BE2C (cell line): ENCODE measurements at places on chromosomes 1 and 21.

- no peak for DNase-seq
Measured at GRCh38 chr1:3999941-4000735, 100.1 kb upstream of the C1orf174 start.

GRCh38 chr1:13888351-13888986, 188.5 kb downstream of the PRDM2 start:
- DNase-seq: no peak

GRCh38 chr1:4170548-4171340, 270.7 kb upstream of the C1orf174 start:
- DNase-seq: no peak

- no peak for DNase-seq
Measured at GRCh38 chr1:85135392-85135798, 65.4 kb downstream of the SYDE2 start.

DNA sequence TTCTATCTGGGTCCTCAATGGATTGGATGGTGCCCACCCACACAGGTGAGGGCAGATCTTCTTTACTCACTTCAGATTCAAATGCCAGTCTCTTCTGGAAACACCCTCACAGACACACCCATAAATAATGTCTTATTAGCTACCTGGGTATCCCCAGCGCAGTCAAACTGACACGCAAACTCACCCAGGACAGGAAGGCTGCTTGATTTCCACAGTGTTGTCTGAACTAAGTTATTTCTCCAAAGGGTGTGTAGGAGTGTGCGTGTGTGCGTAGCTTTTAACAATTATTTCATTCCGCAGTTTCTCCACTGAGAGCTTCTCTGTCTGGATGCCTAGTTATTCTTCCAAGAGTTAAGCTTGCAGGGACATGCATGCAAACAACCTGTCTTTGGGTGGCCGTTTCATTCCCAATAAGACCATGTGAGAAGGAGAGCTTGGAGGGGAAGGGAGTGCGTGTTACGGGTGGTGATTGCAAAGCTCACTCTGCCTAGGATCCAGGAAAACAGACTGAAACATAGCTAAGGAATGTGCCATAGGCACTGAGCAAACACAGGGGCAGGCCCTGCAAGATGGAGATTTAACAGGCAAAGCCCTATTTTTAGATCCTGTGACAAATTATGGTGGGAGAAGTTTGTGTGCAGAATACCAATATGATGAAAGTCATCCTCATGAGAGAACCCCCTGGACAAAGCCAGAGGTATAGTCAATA, 269.7 kb downstream of the DYRK1A start:
- no peak for DNase-seq

GRCh38 chr1:11507309-11507708, 28.4 kb downstream of the DISP3 start:
- peak; percentile 60 for DNase-seq

DNA sequence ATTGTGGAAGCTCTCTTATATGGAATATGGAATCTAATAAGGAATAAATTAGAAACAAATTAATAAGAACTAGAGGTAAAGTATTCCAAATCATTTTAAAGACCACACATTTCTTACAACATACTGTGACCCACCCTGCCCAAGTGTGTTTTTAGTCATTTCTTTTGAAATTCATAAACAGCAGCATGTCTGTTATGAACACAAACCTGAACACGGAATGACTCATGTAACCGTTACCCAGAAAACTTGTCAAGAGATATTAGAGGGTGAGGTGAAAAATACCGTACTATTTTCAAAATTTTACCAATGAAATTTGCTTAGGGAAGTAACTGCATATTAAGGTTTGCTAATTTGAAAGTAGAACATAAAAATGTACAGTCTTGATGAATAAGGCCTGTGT, 48.4 kb downstream of the SNX7 start:
- no peak for DNase-seq

DNA sequence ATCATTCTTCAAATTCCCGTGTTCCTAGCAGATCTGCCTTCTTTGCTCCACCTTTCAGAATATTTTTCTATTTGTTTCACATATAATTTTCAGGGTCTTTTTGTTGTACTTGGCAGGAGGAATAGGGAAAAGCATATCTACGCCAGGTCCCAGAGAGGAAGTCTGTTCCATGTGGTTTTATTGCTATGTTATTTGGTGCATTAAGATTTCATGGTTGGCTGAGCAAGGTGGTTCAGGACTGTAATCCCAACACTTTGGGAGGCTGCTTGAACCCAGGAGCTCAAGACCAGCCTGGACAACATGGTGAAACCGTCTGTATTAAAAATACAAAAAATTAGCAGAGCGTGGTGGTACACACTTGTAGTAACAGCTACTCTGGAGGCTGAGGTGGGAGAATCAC, 36.1 kb downstream of the COL6A1 start:
- no peak for DNase-seq

- DNase-seq: no peak
Measured at GRCh38 chr1:216032961-216033614, 390.2 kb downstream of the USH2A start.

GRCh38 chr1:27074175-27074780, 61.6 kb upstream of the TENT5B start:
- no peak for DNase-seq

GRCh38 chr21:18801468-18801867, 397.9 kb upstream of the TMPRSS15 start:
- DNase-seq: peak; percentile 32

DNA sequence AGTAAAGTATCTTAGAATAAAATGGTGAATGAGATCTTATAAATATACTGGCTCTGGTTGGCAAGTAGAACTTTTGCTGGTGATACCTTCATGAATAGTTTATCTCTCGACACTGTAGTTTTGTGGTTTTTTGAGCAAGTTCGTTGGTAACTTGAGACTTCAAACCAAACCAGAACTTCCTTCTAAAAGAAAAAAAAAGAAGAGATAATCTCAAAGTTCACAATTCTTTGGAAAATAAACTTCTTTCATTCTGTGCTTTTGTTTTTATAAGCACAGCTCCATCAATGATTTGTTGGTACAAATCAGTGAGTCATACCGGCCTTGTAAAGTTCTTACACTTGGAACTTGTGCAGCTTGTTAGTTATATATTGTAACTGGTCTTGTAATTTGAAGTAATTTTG, 2.3 kb downstream of the HIPK1 start:
- no peak for DNase-seq

GRCh38 chr1:8274352-8274751, 43.6 kb upstream of the SLC45A1 start:
- DNase-seq: no peak

DNA sequence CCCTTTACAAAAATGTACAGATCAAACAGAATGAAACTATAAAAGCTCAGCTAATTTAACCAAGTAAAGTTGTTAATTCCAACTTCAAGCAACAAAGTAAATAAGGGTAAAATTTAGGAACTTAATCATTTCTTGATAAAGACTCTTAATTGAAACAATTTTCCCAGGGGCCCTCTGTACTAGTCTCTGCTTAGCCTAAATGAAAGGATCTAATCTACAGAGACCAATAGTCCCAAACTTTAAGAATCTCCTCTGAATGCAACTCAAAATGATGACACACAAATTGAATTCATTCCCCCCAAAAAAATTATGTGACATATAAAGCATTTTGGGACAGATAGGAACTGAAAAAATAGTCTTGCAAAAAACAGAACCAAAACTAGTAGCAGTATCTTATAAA, 16.6 kb downstream of the EYA3 start:
- no peak for DNase-seq

GRCh38 chr1:214332946-214333798, 52.2 kb downstream of the SMYD2 start:
- peak; percentile 58 for DNase-seq

DNA sequence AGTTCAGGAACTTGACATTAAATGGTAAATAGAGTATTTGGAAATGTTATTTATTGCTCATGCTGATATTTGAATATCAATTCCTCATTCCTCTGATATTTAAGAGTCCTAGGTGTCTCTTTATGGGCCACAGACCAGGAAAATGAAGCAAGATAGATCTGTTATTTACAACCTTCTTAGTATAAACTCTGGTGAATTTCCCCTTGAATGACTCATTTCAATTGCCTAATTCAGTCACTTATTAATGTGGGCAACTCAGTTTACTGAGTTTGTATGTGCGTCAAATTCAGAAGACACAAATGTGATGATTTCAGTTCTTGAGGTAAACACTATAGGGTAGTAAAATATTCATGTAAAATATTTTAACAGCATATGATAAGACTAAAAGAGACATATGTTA, 1404.4 kb upstream of the PRMT6 start:
- no peak for DNase-seq

GRCh38 chr21:45334591-45335081, 46.9 kb upstream of the POFUT2 start:
- DNase-seq: peak; percentile 4

- no peak for DNase-seq
Measured at GRCh38 chr1:195005338-195005737, 1602.9 kb downstream of the KCNT2 start.

DNA sequence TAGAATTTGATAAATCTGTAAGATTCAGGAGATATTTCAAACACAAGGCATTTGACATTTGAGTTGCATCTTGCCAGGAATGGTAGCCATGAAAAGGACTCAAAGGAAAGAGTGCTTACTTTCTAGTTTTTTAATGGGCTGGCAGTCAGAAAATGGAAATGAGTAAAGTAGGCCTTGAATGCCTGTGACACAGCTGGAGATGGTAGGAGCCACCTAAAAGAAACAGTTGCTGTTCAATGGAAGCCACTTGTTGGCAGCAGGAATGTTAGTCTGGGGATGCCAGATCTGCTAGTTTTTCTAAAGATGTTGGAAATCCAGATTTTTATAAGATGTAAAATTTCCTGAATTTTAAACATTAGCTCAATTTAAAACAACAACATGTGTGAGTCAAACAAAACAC, 43.6 kb downstream of the CACHD1 start:
- no peak for DNase-seq

- DNase-seq: no peak
Measured at GRCh38 chr1:82226186-82226505, 425.4 kb downstream of the ADGRL2 start.

DNA sequence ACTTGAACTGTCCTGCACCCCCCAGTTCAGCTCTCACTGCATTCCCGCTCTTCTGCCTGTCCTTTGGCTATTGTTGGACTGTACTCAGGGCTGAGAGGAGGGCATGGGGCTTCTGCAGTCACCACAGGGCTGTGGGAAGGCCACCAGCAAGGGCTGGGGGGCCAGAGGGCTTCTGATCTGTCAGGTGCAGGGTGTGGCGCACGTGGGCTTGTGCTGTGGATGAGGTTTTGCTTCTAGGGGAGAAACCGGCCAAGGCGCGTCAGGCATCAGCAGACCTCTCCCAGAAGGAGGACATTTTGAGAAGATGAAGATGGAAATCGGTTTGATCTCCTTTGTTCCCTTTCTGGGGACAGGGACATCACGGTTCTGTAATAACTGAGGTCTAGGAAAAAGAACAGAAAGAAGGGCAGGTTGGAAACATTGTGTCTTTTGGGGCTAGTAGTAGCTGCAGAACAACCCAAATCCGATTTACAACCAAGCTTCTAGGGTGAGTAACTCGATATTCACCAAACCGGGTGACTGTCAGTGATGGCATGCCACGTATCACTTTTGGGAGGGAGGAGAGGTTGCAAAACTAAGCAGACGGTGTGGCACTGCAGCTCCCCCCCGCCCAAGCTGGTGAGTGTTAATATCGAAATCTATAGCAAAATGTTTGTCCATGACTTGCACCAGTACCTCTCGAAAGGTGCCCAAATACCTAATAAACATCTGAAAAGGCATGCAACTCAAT, 40.9 kb downstream of the AGPAT3 start:
- DNase-seq: no peak

DNA sequence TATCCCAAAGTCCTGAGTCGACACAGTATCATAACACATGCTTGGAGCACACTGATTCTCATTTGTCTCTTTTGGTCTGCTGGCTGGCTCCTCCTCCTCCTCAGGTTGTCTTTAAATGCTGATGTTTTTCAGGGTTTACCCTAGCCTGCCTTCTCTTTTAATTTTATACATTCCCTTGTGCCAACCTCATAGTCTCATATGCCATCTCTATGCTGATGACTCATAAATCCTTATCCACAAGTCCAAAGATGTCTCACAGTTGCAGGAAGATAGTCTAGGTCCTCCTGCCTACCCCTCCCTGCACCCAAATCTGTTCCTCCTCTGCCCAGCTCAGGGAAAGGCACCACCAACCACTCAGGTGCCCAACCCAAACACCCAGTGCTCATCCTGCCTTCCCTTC, 108.3 kb downstream of the SIPA1L2 start:
- no peak for DNase-seq

GRCh38 chr21:30306884-30307283, 13.2 kb downstream of the KRTAP26-1 start:
- no peak for DNase-seq

GRCh38 chr1:212286556-212287131, 1.4 kb downstream of the PPP2R5A start:
- no peak for DNase-seq

DNA sequence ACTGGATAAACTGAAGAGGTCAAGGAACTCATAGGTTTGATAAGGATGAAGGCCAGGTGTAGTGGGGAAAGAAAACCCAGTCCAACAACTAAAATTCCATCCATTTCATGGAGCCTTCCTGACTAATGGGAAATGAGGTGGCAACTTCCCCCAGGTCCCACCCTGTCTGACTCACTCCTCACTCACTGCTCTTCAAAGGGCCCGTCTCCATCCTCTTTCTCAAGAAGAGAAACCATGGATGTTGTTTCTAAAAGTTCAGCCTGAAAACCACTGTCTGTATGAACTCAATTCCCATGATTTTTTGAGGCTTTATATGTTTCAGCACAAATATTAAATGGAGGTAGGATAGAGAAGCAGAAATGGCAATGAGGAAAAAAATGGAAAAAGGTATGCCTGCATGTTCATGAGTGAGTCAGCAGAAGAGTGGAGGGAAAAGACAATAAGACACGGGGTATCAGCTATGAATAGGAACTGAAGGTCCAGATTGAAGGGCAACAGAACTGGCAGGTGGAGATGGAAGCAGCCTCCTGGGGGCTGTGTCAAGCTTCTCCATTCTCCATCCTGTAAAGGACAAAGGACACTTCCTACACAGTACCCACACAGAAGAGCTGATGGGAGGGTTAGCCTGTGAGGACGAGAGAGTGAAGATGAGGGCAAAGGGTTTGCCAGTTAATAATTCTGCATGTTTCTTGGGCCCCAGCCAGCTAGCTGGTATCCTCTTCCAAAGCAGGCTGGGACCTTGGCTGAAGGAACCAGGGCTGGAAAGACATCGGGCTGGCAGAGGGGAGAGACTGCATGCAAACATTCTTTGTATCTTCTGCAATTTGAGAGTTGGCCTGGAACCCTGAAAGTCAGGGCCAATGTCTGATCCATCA, 5.5 kb upstream of the ELOVL1 start:
- no peak for DNase-seq

- no peak for DNase-seq
Measured at GRCh38 chr1:8409106-8409505, 91.2 kb downstream of the SLC45A1 start.

DNA sequence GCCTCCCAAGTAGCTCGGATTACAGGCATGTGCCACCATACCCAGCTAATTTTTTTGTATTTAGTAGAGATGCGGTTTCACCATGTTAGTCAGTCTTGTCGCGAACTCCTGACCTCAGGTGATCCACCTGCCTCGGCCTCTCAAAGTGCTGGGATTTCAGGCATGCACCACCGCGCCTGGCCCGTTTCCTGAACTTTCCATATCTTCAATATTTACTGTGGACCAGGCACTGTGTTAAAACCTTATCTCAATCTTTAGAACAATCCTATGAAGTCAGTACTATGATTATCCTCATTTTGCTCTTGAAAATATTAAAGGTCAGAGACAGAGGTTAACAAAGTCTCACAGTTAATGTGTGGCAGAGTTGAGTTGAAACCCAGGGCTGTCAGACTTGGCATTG, 1.6 kb upstream of the ADCY10 start:
- no peak for DNase-seq
